NCI-H2081 (cell line): ENCODE measurements at places on chromosomes 16 and 17.

DNA sequence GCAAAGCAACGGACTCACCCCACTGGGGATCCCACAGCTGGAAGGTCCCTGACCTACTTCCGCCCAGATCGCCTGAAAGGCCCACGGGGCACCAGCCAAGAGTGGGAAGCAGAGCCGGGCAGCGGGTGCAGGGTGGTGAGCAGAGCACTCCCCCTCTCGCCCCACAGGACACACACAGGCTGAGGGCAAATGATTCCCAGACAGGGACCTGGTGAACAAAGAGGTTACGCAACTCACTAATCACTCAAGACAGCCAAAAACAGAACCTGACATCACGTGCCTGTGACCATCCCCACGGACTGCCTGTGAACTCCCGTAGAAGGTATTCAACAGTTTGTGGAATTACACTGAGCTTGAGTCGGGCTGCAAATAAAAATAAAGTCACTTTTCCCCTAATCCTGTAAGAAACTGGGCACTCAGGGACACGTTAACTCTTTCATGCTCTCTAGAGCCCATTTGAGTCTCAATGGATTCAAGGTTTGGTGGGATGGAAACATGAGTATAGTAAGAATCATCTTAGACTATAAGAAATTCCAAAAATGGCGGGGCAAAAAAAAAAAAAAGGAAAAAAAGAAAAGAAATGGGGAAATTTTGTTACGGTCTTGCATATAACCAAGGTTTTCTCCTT lies 396.1 kb downstream of the SOX9 start:
- DNase-seq: no peak

- no peak for DNase-seq
These were observed 22.2 kb downstream of the CDK12 start for GRCh38 chr17:39483506-39483905.

DNA sequence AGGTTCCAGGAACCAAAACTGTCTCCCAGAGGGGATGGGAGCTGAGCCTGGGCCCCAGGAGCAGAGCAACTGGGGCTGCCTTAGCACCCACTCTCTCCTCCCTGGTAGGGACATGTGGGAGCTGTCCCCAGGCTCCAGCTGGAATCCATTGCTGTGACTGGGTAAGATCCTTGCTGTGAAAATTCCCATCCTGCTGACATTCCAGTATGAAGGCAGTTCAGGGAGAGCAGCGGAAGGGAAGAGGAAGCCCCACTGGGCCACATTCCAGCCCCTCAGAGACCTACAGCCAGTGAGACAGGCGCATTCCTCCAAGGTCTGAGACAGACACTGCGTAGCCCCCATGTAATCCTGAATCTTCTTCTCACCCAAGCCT lies 24.2 kb downstream of the MYO18A start:
- DNase-seq: no peak

- peak; percentile 52 for DNase-seq
These were observed 8.1 kb upstream of the KIFC3 start for GRCh38 chr16:57810197-57811031.

GRCh38 chr17:57634713-57635465 lies 110.2 kb downstream of the CCDC182 start:
- no peak for DNase-seq

- DNase-seq: no peak
These were observed 101.1 kb downstream of the FOXL1 start for GRCh38 chr16:86679490-86679889.

GRCh38 chr17:7651097-7651664 lies 455 bp downstream of the ATP1B2 start:
- no peak for DNase-seq

- no peak for DNase-seq
These were observed 1.9 kb downstream of the HS3ST3A1 start for GRCh38 chr17:13599864-13600263.

GRCh38 chr16:20803192-20803560 lies 3.1 kb downstream of the ERI2 start:
- DNase-seq: no peak

GRCh38 chr17:80644536-80644935 lies 99.9 kb downstream of the RPTOR start:
- no peak for DNase-seq

DNA sequence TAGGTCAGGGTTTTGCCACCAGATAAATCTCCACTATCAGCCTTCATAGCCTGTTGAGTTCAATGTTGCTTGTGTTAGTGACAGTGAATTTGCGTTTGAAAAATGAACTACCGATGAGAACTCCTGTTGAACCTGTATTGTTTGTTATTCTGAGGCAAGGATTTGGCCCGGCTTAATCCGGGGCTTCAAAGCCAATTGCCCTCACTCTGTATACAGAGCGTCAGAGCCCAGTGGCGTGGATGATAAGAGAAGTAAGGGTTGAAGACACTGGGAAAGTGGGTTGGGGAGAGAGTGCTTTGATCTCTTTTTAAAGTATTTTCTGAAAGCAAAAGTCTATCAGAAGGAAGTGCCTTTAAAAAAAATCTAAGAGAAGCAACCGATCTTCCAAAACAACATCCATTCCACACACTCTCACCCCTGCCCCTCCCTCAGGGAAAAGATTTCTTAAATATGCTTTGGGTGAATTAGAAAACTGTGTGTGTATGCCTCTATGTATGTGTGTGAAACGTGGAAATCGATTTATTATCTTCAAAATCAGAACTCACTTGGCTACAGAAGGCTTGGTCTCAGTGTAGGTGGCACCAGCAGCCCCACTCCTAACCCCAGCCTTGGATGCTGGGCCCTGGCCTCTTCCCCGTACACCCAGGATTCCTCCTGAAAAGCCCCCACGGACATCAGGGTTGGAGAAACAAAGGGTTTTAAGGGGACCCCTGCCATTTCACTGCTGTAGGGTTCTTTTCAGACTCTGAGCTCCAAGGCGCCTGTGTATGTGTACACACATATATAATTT lies 8.8 kb downstream of the TBX4 start:
- DNase-seq: no peak

GRCh38 chr17:68820825-68821481 lies 134.2 kb downstream of the ABCA8 start:
- DNase-seq: no peak

DNA sequence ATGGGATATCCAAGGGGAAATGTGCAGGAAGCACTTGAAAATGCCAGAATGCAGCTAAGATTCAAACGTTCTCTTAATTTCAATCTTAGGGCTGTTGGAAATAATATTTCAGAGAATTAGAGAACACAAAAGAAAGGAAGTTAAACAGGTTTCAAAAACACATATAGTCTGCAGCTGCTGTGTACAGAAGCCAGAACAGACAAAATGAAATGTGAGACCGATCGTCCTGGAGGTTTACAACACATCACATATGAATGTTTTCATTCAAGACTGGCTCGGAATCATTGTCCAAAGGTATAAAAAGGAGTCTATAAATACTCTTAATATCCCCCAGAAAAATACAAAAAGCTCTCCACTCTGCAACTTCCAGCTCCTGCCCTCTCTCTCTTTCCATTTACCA lies 14.3 kb downstream of the CYTH1 start:
- DNase-seq: no peak

DNA sequence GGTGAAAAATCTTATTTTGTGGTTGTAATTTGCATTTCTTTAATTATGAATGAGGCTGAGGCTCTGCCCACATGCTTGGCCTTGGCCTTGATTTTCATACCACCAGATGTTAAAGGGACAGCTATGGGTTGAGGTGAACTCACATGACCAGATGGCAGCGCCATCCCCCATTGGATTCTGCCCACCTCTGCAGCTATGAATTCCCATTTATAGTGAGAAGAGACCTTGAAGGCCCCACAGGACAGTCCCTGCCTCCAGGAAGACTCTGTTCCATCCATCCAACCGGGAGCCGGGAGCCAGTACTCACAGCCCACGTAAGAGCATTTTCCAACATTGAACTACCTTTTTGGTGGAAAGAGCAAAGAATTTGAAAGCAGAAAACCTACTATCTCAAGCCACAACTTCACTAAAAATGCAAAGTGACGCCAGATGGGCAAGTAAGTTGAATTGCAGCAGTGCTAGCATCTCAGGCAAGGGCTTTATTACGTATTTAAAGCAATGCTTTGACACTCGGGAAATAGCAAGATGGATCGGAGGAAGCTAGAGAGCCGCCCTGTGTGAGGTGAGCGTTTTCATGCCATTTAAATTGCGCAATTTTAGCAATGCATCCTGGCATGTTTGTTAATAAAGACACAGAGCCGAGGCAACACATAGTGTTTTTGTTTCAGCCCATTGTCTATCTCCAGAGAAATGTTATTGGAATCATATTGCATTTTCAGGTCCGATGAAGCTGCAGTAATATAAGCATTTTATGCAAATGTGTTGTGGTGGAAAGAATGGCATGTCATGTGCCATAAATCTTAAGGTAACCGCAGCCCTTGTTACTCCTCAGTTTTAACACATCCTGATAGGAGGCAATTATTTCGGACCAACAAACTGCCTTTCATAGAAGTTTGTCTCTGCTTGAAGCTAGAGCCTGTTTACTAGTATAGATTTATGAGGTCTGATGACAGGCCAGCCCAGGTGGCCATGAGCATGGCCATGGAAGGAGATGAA lies 273.4 kb upstream of the TNRC6C start:
- DNase-seq: no peak

- no peak for DNase-seq
These were observed 287.4 kb downstream of the HAPSTR1 start for GRCh38 chr16:9378876-9379275.

- DNase-seq: peak; percentile 25
These were observed 22.0 kb downstream of the SMPD3 start for GRCh38 chr16:68426347-68426652.

- DNase-seq: peak; percentile 23
These were observed 7.8 kb downstream of the BFAR start for GRCh38 chr16:14640538-14640937.

DNA sequence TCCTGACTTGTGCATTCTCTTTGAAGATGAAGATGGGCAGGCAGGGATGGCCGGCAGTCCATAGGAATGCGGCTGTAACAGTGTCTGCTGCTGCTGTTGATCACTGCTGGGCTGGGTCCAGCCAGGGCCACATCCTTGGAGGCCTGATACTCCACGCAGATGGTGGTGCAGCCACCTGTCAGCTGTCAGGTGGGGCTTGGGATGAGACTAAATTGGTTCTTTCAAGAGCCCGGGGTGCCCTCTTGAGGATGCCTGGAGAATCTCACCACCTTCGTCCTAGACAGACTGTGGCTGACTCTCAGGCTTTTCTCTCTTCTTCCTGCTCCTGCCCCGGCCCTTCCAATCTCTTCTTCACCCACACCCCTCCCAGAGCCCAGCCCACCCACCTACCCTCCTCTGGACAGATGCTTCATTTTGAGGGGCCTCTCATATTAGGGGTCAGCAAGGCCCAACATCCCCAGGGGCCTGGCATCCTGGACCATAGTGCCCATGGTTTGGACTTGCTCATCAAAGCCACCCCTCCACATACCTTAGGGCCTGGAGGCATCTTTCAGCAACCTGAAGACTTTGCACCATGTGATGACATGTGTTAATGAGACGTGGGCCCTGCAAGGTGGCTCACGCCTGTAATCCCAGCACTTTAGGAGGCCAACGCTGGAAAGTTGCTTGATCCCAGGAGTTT lies 19.1 kb downstream of the OSBPL7 start:
- DNase-seq: peak; percentile 88

- no peak for DNase-seq
These were observed 197.7 kb upstream of the CIBAR2 start for GRCh38 chr16:85309656-85310587.

DNA sequence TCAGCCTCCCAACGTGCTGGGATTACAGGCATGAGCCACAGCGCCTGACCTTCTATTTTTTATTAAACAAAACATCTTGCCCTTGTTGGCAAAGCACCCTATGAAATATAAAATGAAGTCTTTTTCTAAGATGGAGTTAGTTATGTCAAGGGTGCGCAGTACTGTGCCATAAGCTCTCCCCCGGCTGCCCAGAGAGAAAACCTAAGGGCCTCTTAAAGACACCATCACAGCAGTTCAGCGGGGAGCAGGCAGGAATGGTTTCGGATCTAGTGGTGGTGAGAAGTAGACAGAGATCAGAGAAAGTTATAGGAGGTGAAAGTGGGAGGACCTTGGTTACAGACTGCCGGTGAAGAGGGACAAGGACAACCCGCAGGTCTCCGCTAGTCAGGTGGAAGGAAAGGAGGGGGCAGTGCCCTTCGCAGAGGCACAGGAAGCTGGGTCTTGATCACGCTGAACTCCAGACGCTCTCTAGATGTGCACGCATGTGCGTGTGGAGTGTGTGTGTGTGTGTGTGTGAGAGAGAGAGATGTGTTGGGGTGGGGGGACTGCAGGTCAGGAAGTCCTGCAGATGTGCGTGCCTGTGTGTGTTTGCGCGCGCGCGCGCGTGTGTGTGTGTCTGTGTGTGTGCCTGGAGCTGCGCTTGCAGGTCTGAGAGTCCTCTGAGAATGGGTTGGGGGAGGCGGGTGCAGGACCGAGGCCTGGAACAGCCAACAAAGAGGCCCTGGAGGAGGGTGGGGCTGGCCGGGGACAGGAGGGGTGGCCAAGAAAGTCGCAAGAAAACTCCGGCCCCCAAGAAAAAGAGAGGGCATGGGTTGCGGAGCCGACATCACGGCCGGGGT lies 748 bp upstream of the CMTM3 start:
- peak; percentile 52 for DNase-seq

DNA sequence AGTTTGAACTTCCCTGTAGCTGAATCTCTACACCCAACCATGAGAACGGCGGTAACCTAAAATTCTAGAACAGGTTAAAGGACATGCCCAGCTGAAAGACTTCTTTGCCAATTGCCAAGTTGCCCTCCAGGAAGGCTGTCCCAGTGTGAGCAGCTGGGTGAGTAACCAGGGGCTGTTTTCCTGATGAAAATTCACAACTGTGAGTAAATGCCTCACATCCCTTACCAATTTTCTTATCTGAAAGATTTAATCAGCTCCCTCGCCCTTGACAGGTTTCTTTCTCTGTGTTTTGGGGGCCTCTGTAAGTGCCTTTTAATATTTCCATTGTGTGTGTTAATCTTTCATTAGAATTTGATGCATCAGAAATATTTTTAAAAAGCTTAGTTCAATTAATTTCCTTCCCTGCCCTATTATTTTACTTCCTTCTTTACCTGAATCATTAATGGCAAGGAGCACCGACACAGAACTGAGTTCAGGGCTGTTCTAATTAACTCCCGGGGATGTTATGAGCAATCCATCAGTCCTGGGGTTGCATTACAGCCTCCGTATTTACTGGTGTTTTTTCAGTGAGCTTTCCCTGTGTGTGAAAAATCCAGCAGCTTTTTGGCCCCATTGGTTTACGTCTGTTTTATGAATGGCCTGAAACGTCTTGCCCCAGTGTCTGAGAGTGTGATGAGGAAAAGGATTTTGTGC lies 152.9 kb downstream of the CLEC16A start:
- no peak for DNase-seq
